ENCODE measurements at places on chromosomes 7 and 10. TPM values are rescaled to one million over a fixed set of nuclear protein-coding genes. Genes with fewer than 3 reads are reported as not detected.

Gene PANK1
- 11.0 TPM for total RNA-seq

Gene GNGT1
- total RNA-seq = not detected

Gene ZFYVE27
- total RNA-seq = 37.9 TPM

Gene SFRP4
- total RNA-seq = 0.74 TPM

Gene LFNG
- total RNA-seq = 38.1 TPM

Gene TMED4
- total RNA-seq = 123 TPM

Gene MMRN2
- 1.0 TPM for total RNA-seq

Gene MSMB
- total RNA-seq = not detected

Gene CYP2E1
- total RNA-seq = 1.1 TPM

Gene SFTPD
- 0.36 TPM for total RNA-seq

DNA sequence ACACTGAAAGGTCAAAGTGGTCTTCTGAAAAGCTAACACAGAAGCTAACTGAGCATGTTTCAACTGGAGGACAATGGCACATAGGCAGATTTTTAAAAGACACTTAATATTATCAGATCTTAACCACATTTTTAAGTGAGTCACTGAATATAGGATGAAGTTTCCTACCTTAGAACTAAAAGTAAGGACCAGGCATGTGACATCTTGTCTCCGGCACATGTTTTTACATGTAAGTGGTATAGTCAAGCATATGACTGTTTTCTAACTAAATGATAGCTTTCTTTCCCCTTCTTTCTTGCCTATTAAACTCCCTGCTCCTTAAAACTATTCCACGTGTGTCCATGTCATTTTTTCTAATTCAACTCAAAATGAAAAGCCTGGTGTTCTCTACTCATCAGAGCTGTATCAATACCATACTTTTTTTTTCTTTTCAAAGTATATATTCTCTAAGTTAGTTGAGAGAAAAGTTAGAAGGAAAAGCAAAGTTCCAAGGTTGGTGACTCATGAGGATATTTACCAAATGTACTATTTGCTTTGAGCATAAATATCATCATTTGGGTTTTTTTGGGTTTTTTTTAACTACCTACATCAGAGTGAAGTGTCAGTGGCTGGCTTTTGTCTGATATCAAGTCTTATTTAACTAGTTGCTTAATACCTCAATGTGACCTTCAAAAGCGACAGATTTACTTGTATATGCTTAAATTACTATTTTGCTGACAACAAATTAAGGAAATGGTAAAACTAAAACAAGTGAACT lies 127.5 kb downstream of the CRPPA start:
- no peak for DNase-seq

DNA sequence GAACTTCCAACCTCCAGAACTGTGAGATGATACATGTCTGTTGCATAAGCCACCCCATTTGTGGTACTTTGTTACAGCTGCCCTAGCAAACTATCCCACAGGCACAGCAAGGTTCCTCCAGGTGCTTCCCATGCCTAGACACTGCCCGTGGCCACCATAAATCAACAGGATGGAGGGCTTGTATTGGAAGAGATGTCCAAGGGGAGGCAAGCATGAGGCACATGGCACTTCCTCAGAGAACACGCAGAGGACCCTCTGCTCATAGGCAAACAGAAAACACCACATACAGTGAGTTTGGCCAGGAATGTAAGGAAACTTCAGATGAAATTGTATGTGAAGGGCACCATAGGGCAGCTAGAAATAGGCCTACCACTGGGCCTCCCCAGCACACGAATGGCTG lies 291.1 kb downstream of the GRID1 start:
- no peak for DNase-seq

GRCh38 chr10:99869581-99870122 lies 87.2 kb downstream of the ABCC2 start:
- DNase-seq = no peak

GRCh38 chr7:34277803-34278199 lies 372.5 kb downstream of the BMPER start:
- no peak for DNase-seq

DNA sequence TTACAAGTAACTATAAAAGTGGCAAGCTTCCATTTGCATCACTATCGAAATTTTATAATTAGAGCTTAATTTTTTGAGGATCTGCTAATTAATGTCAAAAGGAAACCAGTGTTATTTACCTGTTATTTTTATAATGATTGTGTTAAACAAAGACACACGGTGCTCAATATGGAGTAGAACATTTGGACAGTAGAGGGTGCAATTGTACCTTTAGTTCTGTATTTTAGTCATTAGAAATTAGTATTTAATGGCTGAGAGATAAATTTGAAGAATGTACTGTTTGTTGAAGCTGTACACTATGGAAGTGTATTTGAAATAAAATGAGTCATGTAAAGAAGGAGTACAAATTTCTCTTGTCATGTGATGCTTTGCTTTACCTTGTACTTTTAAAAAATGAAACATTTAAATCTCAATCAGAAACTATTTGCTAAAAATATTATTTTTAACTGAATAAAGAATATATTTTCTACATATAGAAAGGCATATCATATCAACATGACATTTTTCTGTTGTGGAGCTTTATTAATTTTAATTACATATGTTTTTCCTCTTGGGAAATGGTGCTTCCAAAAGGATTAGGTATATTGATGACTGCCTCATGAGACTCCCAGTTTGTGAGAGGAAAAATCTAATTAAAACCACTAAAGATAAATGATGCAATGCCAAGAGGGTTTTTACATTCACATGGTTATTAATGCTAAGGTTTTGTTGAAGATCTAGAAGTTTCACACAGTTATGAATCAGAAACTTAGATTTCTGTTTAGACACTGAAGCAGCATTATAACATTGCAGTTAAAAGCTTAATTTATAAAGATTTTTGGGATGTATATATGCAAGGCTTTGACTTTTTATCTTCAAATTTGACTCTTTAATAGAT lies 10.4 kb upstream of the PRKG1 start:
- peak; percentile 13 for DNase-seq

GRCh38 chr7:82443036-82443546 lies 486 bp downstream of the CACNA2D1 start:
- DNase-seq = peak; percentile 2

- no peak for DNase-seq
Observed at GRCh38 chr7:525740-526139, 6.1 kb upstream of the PDGFA start.

DNA sequence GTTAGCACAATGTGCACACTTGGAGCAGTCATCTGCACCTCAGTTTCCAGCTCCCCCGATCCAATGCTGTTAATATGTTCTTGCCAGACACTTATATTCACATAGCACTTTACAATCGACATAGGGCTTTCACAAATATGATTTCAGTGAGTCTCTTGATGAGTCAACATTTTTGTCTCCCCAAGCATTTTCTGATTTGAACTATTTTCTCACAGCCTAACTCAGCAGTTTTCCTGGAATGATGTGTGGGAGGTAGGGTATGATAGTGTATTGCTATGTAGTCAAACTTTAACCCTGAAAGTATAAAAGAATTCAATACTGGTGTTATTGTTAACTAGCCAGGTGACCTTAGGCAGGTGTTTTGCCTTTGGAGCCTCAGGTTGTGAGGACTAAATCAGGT lies 82.5 kb upstream of the LRGUK start:
- no peak for DNase-seq

DNA sequence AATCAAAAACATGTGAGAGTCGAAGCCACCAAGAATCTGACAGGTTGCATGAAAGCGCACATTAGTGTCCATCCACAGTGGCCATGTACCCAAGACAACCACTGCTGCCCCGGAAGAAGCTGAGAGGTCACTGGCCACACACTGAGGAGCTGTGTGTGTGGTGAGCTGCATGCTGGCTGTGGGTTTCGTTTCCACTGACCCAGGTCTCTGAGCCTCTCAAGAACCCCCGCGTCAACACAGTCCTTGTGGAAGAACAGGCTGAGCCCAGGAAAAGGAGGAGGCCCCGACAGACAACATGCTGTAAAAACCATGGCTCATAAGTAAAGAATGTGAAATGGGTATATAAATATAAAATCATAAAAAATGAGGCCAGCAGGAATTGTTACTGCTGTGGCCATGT lies 8.2 kb downstream of the VIPR2 start:
- no peak for DNase-seq

GRCh38 chr7:116952635-116953371 lies 498 bp upstream of the ST7 start:
- DNase-seq = peak; percentile 28

DNA sequence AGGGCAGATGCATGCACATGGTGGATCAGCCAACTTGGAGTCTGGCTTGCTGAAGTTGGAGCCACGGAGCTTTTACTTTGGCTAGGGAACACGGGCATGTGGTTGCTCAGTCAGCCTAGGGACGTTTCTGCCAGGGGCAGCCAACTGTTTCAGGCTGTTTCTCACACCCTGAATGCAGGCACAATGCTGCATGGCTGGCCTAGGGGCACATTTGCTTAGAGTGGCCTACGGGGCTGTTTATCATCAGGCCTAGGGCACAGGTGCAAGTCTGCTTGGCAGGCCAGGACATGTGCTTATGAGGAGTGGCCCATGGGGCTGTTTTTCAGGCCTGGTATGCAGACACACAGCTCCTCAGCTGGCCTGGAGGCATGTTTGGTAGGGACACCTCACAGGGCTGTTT lies 107.4 kb downstream of the GSAP start:
- no peak for DNase-seq

- no peak for DNase-seq
Observed at GRCh38 chr10:122894261-122894944, 15.0 kb upstream of the FAM24B start.

GRCh38 chr7:67251986-67252558 lies 255.4 kb downstream of the TYW1 start:
- no peak for DNase-seq

DNA sequence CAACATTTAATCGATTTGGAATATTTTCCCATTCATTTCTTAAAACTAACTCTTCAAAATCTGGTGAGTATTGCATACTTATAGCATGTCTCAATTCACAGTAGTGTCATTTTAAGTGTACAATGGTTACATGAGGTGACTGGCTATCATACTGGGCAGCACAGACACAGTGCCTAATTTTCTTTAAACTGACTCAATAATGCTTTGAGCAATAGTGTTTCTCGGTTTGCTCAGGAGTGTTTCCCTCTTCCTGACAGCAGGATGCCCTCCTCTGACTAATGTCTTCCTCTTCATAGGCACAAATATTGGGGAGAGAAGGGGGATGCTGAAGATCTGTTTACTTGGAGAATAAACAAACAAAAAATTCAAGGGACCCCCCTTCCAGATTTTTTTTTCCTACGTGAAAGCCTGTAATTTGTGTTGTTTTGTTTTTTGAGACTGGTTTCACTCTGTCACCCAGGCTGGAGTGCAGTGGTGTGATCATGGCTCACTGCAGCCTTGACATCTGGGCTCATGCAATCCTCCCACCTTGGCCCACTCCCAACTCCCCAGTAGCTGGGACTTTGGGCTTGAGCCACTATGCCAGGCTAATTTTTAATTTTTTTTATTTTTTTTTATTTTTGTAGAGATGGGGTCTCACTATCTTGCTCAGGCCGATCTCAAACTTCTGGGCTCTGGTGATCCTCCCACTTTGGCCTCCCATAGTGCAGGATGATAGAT lies 2.2 kb downstream of the MRC1 start:
- DNase-seq = no peak

GRCh38 chr10:70162151-70162891 lies 8.0 kb downstream of the SAR1A start:
- no peak for DNase-seq

DNA sequence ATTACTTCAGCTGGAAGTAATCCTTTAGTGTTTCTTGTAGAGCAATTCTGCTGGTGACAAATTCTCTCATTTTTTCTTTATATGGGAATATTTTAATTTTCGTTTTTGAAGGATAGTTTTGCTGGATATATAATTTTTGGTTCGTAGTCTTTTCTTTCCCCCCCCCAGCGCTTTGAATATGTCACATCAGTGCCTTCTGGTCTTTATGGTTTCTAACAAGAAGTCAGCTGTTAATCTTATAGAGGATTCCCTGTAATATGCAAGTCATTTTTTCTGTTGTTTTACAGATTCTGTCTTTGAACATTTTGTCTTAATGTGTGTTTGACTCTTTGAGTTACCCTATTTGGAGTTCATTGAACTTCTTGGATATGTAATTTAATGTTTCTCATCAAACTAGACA lies 96.3 kb downstream of the SDK1 start:
- DNase-seq = no peak

- no peak for DNase-seq
Observed at GRCh38 chr7:139850906-139851305, 21.8 kb downstream of the TBXAS1 start.

- DNase-seq = no peak
Observed at GRCh38 chr10:85008488-85009184, 680.2 kb downstream of the CCSER2 start.

DNA sequence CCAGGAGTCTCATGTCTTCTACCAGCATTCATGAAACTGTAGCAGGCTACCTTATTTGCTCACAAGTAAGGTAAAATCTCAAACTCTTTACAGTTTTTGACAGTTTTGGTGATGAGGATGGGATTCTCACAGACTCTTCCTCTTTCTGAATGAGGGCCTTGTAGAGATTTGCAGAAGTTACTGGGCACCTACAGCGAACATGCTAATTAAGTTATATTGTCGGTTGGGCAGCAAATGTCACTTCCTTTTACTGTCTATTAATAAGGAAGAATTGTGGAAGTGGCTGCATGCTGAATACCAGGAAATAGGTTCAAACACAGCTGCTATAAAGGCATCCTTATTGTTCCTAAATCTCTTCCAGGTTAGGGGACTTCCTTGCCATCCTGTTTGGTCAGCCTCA lies 189.6 kb downstream of the DNAJC1 start:
- no peak for DNase-seq
